ENCODE measurements at places on chromosomes 2 and 18. TPM values are rescaled to one million over a fixed set of nuclear protein-coding genes. Genes with fewer than 3 reads are reported as not detected.

GRCh38 chr2:209872675-209873074 lies 101.0 kb downstream of the UNC80 start:
- H3K4me1 ChIP-seq: no peaks in the 10 kb centered on the region
- no peak for DNase-seq
- no peak overlapping the region for H3K27ac ChIP-seq
- H3K27me3 ChIP-seq: no peaks in the 10 kb centered on the region
- no peak overlapping the region for H3K4me3 ChIP-seq

- no peak overlapping the region for H3K27ac ChIP-seq
- no peaks in the 10 kb centered on the region for H3K27me3 ChIP-seq
- H3K4me3 ChIP-seq: no peak overlapping the region
- no peak for DNase-seq
- peaks cover 6% of the 10 kb centered on the region for H3K36me3 ChIP-seq
Measured at GRCh38 chr2:227344231-227344630, 19.2 kb downstream of the MFF start.

DNA sequence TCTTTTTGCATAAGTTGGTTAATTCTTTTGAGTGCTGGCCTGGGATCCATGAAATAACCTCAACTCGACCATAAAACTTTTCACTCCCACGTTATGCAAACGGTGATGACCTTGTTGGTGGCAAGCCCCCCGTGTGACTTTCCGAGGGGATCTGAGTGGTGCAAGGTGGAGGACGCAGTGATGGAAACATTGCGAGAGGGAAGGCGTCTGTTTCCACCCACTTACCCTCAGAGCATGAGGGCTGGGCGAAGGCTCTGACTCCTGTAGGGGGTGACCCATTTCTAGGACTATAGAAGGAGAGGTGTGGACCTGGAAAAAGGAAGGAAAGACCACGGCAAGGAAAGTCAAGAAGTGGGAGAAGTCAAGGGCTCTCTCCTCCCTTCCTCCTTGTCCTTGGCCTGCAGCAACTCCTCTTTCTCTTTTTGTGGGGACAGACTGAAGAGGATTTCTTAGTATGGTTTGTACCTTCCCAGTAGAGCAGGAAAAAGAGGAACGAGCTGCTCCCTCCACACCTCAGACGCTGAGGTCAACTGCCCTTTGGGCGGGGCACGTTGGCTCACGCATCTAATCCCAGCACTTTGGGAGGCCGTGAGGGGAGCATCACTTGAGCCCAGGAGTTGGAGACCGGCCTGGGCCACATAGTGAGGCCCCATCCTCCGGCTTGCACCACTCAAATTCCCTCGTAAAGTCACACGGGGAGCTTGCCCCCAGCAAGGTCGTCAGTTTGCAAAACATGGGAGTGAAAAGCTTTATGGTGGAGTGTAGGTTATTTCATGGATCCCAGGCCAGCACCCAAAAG lies 15.5 kb upstream of the CD8A start:
- H3K27ac ChIP-seq: no peak overlapping the region
- peaks cover 17% of the 10 kb centered on the region for H3K4me1 ChIP-seq
- no peaks in the 10 kb centered on the region for H3K36me3 ChIP-seq
- no peaks in the 10 kb centered on the region for H3K27me3 ChIP-seq

GRCh38 chr2:128786741-128787478 lies 468.2 kb upstream of the HS6ST1 start:
- no peaks in the 10 kb centered on the region for H3K27me3 ChIP-seq
- no peak overlapping the region for H3K4me3 ChIP-seq
- no peak overlapping the region for H3K27ac ChIP-seq
- H3K36me3 ChIP-seq: no peaks in the 10 kb centered on the region
- H3K4me1 ChIP-seq: no peaks in the 10 kb centered on the region
- DNase-seq: no peak

GRCh38 chr2:120669971-120670370 lies 65.7 kb upstream of the GLI2 start:
- no peak for DNase-seq
- no peaks in the 10 kb centered on the region for H3K4me1 ChIP-seq
- no peaks in the 10 kb centered on the region for H3K36me3 ChIP-seq

GRCh38 chr2:848099-848498 lies 102.5 kb upstream of the SNTG2 start:
- H3K27ac ChIP-seq: no peak overlapping the region
- DNase-seq: no peak
- H3K4me3 ChIP-seq: no peak overlapping the region
- no peaks in the 10 kb centered on the region for H3K27me3 ChIP-seq
- no peaks in the 10 kb centered on the region for H3K36me3 ChIP-seq

DNA sequence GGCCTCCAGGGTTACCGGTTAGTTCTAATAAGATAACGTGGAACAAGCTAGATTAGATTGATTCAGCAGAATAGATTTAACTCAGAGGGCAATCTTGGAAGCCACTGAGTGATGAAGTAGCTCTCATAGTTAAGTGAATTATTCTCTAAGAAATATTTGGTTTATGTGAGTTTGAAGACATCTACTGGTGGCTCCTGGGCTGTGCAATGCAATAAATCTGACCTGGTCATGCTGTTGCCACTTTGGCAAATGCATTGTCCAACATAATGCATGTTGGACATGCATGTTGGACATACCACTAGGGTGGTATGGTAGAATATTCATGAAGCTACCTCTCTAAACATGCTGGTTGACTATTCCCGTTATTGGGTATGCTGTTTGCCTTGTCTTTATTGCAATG lies 493.7 kb upstream of the VRK2 start:
- no peak overlapping the region for H3K4me3 ChIP-seq
- H3K27ac ChIP-seq: no peak overlapping the region
- DNase-seq: no peak
- H3K4me1 ChIP-seq: no peaks in the 10 kb centered on the region
- H3K36me3 ChIP-seq: no peaks in the 10 kb centered on the region
- H3K27me3 ChIP-seq: no peaks in the 10 kb centered on the region

Gene CCDC195
- not detected for total RNA-seq

GRCh38 chr2:160199683-160200389 lies at the start of gene ITGB6:
Gene ITGB6, minus strand, starts transcription at chr2:160200272. Its CDS starts 209 bp downstream, at chr2:160200063.
- H3K4me1 ChIP-seq: no peaks in the 10 kb centered on the region
- H3K36me3 ChIP-seq: no peaks in the 10 kb centered on the region
- no peak within 1 kb of the TSS for H3K27ac ChIP-seq
- DNase-seq: no peak
- H3K27me3 ChIP-seq: no peaks in the 10 kb centered on the region

GRCh38 chr2:99899882-99900281 lies 242.5 kb downstream of the AFF3 start:
- H3K4me3 ChIP-seq: no peak overlapping the region
- H3K27ac ChIP-seq: no peak overlapping the region
- H3K36me3 ChIP-seq: no peaks in the 10 kb centered on the region
- no peaks in the 10 kb centered on the region for H3K27me3 ChIP-seq
- DNase-seq: no peak
- no peaks in the 10 kb centered on the region for H3K4me1 ChIP-seq

DNA sequence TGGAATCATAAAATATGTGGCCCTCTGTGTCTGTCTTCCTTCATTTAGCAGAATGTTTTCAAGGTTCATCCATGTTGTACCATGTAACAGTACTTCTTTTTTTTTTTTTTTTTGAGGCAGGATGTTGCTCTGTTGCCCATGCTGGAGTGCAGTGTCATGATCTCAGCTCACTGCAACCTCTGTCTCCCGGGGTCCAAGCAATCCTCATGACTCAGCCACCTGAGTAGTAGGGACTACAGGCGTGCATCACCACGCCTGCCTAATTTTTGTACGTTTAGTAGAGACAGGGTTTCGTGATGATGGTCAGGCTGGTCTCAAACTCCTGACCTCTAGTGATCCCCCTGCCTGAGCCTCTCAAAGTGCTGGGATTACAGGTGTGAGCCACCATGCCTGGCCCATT lies 31.2 kb downstream of the RAB1A start:
- DNase-seq: no peak
- no peaks in the 10 kb centered on the region for H3K27me3 ChIP-seq
- H3K4me3 ChIP-seq: no peak overlapping the region
- no peak overlapping the region for H3K27ac ChIP-seq
- H3K36me3 ChIP-seq: peaks cover 5% of the 10 kb centered on the region

DNA sequence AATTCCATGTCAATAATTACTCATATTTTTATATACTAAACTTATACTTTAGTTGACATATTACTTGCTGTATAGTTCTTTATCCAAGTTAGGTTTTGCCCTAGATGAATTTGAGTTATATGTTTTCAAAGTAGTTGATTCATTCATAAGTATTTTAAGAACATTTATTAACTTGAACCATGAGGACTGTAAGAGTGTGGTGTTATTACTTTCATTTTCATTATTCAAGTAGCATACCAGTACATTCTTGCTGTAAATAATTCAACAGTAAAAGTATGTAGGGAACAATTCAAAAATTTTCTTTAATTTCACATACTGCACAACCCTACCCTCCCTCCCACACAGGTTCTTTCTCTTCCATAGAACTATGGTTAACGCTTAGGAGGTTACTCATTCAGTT lies 75.4 kb downstream of the ANKRD12 start:
- H3K4me3 ChIP-seq: no peak overlapping the region
- H3K27me3 ChIP-seq: no peaks in the 10 kb centered on the region
- DNase-seq: no peak
- H3K27ac ChIP-seq: no peak overlapping the region
- peaks cover 7% of the 10 kb centered on the region for H3K36me3 ChIP-seq
- H3K4me1 ChIP-seq: peaks cover 6% of the 10 kb centered on the region

Gene DYNAP
- not detected for total RNA-seq

Gene RPRM
- total RNA-seq: 0.76 TPM

GRCh38 chr2:48912110-48912509 lies 156.6 kb upstream of the LHCGR start:
- H3K27ac ChIP-seq: no peak overlapping the region
- H3K27me3 ChIP-seq: no peaks in the 10 kb centered on the region
- DNase-seq: no peak
- no peak overlapping the region for H3K4me3 ChIP-seq
- H3K36me3 ChIP-seq: no peaks in the 10 kb centered on the region

Gene PDE1A
- total RNA-seq: not detected

- no peak overlapping the region for H3K27ac ChIP-seq
- H3K4me3 ChIP-seq: no peak overlapping the region
- H3K27me3 ChIP-seq: peaks cover 3% of the 10 kb centered on the region
- no peak for DNase-seq
- no peaks in the 10 kb centered on the region for H3K4me1 ChIP-seq
Measured at GRCh38 chr2:240215676-240216051, 75.2 kb upstream of the OTOS start.

DNA sequence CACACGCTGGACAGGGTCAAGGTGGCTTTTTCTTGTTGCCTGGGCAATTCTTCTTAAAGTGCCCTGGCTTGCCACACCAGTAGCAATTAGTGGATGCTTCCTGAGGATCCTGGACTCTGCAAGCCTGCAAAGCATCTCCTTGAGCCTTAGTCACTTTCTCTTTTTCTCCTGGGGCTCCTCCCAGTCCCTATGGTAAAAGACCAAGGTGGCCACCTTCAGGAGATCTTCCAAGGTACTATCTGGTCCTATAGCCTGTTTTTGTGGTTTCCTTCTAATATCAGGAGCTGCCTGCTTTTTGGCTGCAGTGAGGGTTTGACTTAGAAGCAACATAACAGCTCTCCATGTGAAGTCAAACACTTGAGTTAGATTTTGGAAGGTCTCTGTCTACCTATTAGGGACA lies 33.3 kb upstream of the GMCL1 start:
- no peak for DNase-seq
- no peaks in the 10 kb centered on the region for H3K4me1 ChIP-seq
- H3K27me3 ChIP-seq: no peaks in the 10 kb centered on the region

- H3K36me3 ChIP-seq: no peaks in the 10 kb centered on the region
- no peak overlapping the region for H3K4me3 ChIP-seq
- peaks cover 29% of the 10 kb centered on the region for H3K4me1 ChIP-seq
- DNase-seq: no peak
- no peak overlapping the region for H3K27ac ChIP-seq
Measured at GRCh38 chr2:84643991-84644390, 127.7 kb downstream of the DNAH6 start.

DNA sequence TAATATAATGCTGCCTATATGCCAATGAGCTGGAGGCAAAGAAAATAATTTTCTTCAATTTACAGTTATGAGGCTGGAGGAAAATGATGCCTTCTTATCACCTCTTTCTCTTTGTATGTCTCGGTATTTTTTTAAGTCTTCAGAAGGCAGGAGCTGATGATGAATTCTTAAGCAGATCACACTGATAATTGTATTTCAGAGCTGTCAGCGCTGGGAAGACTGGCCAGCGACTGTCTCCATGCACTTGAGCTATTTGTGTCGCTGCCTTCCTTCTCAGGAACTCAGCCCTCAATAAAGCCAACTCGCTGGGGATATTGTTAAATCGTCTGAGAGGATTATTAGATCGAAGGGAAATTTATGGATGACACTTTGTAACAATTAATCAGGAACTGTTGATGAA lies 40.3 kb downstream of the PTGR3 start:
- no peak for DNase-seq
- no peaks in the 10 kb centered on the region for H3K4me1 ChIP-seq
- no peaks in the 10 kb centered on the region for H3K27me3 ChIP-seq
- H3K36me3 ChIP-seq: no peaks in the 10 kb centered on the region
- no peak overlapping the region for H3K4me3 ChIP-seq

Gene PROKR1
- not detected for total RNA-seq

- no peak overlapping the region for H3K27ac ChIP-seq
- no peaks in the 10 kb centered on the region for H3K36me3 ChIP-seq
- H3K27me3 ChIP-seq: no peaks in the 10 kb centered on the region
- DNase-seq: no peak
- H3K4me1 ChIP-seq: no peaks in the 10 kb centered on the region
Measured at GRCh38 chr18:45054636-45055035, 373.9 kb downstream of the SETBP1 start.

Gene MC4R
- not detected for total RNA-seq

DNA sequence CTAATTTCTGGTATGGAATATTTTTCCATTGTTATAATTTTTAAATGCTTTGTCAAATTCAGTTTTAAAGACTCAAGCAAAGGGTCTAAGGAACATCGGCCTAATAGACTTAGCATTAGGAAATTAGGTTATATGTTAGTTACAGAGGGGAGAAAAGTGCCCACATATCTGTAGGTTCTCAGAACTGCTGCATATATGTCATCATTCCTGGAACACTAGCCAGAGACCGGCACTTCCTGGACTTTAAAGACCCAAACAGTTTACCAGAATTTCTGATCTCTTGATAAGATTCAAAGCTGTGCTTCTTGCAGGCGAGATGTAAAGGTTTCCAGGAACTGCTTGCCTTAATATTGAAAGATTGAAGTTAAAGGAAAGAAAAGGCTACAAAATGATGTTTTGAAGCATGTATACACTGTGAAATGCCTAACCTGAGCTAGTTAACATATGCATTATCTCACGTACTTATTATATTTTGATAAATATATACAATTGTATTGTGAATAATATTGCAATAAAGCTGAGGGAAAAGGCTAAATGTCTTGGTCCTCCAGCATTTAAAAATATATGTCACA lies 993.6 kb downstream of the LRP1B start:
- no peak for DNase-seq
- H3K4me3 ChIP-seq: no peak overlapping the region

Gene PDIA6
- 165 TPM for total RNA-seq

- no peak overlapping the region for H3K4me3 ChIP-seq
- H3K27me3 ChIP-seq: no peaks in the 10 kb centered on the region
- H3K36me3 ChIP-seq: no peaks in the 10 kb centered on the region
- DNase-seq: no peak
Measured at GRCh38 chr2:172889768-172890430, 154.3 kb downstream of the RAPGEF4 start.

Measured in naive thymus-derived CD4-positive, alpha-beta T cell (primary cell).